NCI-H524 (cell line): ENCODE measurements at places on chromosomes 1 and 21.

GRCh38 chr1:58997060-58997411 is 213.2 kb upstream of the JUN start:
- DNase-seq: no peak

DNA sequence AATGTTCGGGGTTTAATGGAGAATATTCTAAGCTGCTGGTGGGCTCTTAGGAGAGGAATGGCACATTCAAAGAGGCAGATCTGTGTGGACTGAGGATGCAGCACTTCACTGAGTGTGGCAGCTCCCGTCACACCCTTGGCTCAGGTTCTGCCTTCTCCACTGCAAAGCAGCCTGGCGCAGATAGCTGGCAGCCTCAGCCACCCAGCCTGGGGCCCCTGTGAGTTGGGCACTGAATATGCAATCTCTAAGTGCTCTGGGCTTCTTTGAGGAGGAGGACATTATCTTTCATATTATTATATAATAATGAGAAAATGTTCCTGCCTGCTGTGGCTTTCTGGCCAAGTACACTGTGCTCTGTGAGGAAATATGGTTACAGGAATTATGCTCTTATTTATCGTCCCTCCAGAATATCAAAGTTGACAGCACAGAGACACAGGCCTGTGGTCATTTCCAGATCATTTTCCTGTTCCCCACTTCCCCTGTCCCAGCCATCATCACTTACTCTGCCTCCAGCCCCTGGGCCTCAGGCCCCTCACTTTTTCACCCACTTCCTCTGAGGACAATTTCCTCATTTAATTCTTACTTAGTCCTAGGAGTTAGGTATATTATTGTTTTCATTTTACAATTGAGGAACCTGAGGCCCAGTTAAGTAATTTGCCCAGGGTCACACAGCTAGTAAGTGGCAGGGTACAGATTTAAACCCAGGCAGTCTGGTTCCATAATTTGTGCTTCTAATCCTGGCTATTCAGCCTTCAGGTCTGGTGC is 53.6 kb downstream of the MAB21L3 start:
- no peak for DNase-seq

DNA sequence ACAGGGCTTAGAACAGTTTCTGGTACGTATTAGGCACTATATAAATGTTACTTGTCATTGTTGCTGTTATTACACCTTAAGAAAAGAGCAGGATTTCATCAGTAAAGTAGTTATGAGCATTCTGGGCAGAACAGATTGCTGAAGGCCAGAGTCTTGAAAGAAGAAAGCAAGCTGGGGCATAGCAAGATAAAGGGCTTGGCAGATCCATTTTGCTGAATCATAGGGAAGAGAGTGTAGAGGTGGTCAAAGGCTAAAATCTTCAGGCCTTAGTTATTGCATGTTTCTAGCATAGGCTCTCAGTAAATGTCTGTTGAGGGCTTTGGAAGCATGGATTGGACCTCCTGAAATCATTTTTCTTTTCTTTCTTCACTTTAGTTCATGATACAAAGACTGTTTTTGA is 67.5 kb downstream of the PLA2G4A start:
- no peak for DNase-seq

DNA sequence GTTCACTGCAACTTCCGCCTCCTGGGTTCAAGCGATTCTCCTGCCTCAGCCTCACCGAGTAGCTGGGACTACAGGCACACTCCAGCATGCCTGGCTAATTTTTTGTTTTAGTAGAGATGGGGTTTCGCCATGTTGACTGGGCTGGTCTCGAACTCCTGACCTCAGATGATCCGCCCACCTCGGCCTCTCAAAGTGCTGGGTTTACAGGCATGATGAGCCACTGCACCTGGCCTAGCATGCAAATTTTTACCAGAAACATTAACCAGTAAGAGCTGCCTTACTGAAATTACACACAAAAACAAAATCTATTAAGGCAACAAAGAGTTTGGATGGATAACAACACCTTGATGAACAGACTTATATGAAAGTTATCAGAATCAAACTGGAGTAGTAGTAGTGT is 12.1 kb downstream of the ZZZ3 start:
- no peak for DNase-seq

DNA sequence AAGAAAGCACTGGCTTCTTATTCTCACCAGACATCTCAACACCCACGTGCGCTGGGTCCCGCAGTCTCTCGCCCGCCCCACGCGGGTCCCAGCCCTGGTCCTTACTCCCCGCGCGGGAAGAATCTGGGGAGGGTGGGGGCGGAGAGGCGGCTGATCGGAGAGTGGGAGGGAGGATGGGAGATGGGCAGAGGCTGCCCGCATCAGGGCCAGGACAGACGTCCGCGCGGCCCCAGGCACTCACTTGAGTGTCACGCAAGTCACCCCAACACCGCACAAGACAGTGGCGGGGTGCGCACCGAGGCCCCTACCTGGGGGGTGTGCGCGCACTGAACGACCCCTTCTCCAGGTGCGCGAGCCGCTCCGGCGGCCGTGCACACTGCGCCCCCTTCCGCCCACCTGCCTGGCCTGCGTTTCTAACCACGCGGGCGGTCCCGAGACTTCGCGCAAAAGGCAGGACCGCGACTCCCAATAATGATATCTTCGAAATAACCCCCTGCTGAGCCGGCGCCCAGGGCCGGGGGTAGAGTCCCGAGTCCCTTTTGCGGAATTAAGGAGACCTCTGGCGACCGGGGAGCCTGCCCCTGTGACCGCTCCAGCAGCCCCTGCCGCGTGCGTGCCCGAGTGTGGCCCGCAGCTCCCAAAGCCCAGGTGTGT is 6.0 kb upstream of the SIM2 start:
- DNase-seq: no peak

GRCh38 chr1:110341872-110342331 is 2.7 kb downstream of the RBM15 start:
- DNase-seq: no peak

DNA sequence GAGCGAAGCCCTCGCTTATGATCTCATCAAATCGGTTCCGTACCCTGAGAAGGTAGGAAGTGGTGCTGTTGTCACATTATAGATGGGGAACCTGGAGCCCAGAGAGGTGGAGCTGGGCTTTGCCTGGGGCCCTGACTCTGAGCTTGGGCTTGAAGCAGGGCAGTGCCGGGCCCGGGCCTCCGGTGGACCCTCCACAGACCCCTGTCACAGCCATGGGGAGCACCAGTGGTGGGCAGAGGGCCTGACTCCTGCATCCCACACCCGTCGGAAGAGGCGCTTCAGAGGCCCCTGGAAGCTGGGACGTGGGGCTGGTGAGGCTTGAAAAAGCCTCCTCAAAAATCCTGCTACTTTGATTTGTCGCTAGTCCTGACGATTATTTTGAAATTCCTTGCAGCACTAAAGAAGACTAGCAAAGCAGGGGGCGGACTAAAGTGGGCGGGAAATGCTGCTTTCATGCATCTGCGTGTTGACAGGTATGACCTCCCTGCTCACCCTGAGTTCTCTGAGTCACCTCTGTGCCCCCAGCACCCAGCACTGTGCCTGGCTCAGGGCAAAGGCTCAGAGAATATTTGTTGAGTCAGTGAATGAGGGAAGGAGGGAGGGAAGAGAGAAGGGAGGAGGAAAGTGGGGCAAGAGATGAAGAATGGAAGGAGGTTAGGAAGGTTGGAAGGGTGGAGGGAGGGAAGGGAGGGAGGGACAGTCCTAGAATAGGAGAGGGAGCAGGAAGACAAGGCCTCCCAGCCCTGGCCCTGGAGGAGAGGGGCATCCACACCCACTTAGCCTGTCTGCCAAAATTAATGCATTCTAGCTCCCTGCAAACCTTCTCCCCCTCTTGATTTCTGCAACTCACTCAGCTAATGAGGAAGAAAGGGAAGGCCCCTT is 262.8 kb upstream of the VAMP3 start:
- DNase-seq: no peak

- DNase-seq: no peak
Measured at GRCh38 chr1:225021037-225021436, 91.6 kb downstream of the DNAH14 start.

DNA sequence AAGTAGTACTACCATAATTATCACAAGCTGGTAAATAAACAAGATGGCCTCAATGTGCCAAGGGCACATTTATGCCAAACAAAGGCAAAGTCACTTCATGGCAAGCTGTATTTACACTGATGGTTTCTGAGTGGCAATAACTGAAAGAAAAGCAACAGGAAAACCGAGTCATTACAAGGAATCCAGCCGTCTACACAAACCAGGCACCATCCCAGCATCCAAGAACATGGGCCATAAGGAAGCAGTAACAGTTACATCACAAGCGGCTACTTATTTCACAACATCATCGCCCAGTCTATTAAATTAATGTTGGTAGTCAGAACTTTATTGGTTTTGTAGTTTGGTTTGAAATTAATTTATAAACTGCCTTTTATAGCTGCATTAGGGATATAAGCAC is 214.2 kb downstream of the RERE start:
- no peak for DNase-seq
